ENCODE measurements at places on chromosomes 16 and 17.

DNA sequence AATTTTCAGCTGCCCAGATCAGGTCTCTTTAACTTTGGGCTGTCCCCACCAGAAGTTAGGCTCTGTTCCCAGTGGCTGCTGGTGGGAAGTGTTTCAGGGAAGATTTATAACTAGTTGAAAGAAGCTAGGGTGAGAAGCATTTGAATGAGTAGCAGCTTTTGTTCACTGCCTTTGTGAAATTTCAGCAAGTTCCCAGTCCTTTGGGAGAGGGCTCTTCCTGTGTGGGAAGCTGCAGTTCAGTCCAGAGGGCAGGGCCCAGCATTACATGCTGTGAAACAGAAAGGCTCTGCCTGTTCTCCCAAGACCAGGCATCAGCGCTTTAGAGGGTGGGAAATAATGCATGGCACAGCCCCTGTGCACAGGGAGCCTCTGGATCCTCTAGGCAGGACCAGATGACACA lies 17.8 kb downstream of the PROCA1 start:
- no peak for DNase-seq

DNA sequence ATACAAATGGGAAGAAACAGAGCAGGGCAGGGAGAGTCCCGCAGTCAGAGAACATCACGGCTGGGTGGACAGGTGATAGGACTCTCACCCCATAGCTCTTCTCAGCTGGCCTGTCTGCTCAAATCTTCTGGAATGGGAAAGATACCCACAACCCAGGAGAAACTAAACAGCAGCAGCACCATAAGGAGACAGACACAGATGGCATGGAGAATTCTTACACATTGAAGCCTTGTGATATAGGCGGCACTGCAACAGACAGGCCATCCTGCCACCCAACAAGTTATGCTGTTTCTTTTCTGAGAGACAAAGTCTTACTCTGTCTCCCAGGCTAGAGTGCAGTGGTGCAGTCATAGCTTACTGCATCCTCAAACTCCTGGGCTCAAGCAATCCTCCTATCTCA lies 8.6 kb upstream of the ANKRD40CL start:
- no peak for DNase-seq

DNA sequence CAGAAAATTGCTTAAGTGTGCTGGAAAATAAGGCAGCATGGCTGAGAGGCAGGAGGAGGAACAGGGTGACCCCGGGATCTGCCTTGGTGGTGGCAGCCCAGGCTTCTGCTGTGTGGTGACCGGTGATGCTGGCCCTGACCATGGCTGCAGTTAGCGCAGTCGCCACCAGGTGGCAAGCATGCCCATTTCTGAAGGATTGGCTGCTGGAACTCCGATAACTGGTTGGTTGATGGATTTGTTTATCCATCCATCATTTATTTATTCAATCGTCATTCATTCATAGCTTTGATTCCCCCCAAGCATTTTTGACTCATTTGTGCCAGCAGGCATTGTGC lies 29.1 kb upstream of the ITGA3 start:
- DNase-seq: peak; percentile 73

GRCh38 chr17:33583518-33584417 lies 290.7 kb upstream of the ASIC2 start:
- DNase-seq: no peak

DNA sequence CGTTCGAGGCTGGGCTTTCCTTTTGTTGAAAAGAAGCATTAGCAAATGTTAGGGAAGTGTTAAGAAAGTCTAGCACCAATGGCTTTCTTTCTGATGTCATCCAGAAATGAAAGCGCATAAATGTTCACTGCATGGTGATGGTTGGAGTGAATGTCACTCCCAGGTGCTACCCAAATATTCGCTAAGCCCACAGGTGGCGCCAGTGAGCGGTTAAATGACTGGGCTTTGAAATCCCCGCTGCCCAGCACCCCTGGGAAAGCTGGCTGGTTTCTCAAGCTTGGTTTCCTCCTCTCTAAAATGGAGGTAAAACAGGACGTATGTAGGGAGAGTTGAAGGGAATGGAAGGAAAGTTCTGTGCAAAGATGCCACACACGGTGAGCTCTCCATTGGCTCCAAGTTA lies 104.4 kb downstream of the IRX5 start:
- DNase-seq: no peak

- DNase-seq: no peak
These were observed 66.6 kb upstream of the ELAC2 start for GRCh38 chr17:13084420-13084819.

- no peak for DNase-seq
These were observed 254.7 kb upstream of the CDH11 start for GRCh38 chr16:65376601-65377000.

- DNase-seq: no peak
These were observed 3.0 kb upstream of the CD68 start for GRCh38 chr17:7576432-7576937.

GRCh38 chr16:86874141-86874540 lies 295.8 kb downstream of the FOXL1 start:
- DNase-seq: no peak

GRCh38 chr16:50038756-50039529 lies 13.9 kb downstream of the CNEP1R1 start:
- DNase-seq: no peak

DNA sequence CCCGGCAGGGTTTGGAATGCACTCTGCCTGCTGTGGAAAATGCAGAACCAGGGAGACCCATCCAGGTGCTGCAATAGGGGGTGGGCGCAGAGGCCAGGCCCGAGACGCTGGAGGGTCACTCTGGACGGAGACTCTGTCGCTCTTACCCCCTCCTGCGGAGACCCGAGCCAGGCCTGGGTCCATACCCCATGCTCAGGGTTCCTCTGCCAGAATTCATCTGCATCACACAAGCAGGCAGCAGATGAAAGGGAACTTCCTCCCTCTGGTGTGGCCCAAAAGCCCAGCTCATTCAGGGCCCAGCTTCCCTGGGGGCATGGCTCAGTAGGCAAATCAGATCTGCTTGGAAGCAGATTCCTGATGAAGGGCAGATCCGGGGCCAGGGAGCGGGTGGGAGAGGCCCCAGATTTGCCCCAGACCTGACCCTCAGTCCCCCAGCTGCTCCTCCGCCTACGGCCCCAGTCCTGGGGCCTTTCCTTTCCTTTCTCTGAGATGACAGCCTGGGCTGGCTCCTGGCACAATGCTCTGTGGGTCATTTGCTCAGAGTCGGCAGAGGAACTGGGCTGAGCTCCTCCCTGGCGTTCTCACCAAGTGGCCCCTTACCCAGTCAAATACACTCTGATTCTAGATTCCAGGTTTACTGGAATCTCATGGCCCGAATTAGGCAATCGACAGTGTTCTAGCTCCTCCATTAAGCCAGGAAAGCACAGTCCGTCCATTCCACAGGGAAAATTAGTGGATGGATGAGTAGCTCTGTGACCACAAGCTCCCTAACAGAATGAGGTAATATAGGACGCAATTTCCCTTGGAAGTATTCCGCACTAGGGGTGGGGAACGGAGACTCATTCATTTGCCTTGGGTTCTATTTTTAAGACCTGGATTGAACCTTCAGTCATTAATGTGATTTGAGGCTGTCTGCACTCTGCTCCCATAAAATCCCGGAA lies 19.1 kb upstream of the RASD1 start:
- no peak for DNase-seq

DNA sequence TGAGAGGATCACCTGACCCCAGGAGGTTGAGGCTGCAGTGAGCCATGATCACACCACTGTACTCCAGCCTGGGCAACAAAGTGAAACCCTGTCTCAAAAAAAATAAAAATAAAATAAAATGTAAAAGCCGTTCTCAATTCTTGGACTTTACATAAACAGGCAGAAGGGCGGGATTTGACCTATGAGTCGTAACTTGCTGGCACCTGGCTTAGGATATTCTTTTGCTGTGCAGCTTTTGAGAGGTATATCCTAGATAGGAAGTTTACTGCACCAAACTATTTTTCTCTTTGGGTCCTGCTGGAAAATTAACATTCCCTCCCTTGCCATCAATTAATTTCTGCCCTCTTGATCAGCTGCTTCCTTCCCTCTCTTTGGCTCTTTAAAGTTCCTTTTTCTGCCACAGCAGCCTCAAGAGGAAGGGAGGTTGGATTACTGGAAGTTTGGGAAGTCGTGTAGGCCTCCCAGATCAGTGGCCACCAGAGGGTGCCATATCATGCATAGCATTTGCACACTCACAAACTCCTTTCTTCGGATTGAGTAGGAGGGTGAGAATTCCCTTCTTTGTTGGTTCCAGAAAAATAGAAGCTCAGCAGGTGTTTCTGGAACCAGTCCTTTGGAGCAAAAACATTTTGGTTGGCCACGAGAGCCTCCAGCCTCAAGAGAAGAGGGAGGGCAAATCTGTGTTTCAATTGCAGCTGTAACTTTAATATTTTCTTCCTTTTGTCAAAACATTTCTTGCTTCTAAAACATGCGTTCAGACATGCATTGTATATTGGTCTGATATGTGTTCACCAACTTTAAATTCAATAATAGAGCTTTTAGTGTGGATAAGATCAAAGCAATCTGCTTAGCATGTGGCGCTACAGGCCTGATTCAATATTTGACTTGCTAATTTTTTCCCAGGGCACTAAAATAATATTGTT lies 147.3 kb downstream of the CCDC182 start:
- DNase-seq: peak; percentile 80

GRCh38 chr16:3479654-3480216 lies 15.6 kb downstream of the C16orf90 start:
- no peak for DNase-seq

- peak; percentile 91 for DNase-seq
These were observed at the start of gene E2F4 for GRCh38 chr16:67191995-67192681. Gene E2F4, plus strand, starts transcription at chr16:67192155. Its CDS starts 73 bp downstream, at chr16:67192228.

- DNase-seq: no peak
These were observed 117.4 kb downstream of the MYO1D start for GRCh38 chr17:32759476-32759875.

DNA sequence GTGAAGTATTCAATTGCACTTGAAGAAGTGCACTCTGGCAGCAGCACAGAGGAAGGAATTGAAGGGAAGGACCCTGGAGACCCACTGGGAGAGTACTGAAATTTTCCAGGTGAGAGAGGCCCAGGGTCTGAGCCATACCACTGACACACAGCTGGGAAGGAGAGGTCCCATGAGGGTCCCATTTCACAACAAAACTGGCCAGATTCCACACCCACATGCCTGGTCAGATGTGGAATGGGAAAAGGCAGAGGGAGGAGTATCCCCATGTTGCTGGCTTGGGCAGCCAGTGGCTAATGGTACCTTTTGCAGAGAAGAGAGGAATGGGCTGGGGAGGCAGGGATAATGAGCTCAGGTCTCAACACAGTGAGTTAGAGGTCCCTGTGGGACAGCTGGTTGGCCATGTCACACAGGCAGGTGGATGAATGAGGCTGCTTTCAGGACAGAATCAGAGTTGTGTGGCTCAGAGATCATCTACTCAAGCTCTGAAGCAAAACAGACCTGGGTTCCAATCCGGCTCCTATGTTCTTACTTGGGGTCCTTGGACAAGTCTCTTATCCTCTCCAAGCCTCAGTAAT lies 26.2 kb upstream of the NGFR start:
- DNase-seq: no peak

DNA sequence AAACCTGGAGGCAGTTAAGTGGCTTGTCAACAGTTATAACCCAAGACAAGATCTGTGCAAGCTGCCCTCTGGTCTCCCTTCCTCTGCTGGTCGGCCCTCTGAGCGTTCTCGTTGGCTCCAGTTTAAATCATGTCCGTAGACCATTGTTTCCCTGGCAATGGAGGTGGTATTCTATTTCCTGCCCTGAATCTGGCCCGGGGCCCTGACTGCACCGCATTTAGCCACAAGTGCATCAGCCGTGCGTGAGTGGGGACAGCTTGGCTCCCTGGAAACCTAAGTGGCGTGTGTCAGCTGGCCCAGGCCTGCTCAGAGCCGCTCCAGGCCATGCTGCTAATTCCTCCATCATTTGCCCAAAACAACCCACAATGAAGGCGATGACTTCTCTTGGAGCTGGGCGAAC lies 15.0 kb upstream of the MYLK3 start:
- DNase-seq: no peak

DNA sequence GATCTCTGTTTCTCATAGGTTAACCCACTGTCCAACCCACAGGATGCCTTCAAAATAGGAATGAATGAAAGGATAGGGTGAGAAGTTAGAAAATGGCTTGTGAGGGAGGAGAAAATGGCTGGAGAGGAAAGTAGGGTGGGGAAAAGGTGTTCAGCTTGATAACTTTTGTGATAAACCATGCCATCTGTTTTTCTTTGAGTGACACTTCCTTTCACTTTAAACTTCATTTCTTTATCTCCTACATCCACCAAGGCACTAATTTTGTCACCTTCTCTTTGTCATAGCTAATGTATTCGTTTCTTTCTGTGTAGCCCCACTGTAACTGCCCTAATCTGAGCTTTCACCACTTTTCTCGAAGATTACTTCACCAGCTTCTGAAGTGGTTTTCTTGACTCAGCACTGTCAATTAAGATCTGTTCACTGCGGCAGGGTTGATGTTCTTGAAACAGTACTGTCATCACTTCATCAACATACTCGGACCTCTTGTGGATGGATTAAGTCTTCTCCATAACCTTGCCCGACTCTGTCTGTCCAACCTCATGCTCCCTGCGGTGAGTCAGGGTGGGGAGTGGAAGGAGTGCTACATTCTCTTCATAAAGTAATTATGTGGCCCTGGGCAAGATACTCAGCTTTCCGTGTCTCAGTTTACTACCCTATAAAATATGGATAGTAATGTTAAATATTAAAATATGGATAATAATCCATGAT lies 5.5 kb upstream of the KRT10 start:
- DNase-seq: no peak

DNA sequence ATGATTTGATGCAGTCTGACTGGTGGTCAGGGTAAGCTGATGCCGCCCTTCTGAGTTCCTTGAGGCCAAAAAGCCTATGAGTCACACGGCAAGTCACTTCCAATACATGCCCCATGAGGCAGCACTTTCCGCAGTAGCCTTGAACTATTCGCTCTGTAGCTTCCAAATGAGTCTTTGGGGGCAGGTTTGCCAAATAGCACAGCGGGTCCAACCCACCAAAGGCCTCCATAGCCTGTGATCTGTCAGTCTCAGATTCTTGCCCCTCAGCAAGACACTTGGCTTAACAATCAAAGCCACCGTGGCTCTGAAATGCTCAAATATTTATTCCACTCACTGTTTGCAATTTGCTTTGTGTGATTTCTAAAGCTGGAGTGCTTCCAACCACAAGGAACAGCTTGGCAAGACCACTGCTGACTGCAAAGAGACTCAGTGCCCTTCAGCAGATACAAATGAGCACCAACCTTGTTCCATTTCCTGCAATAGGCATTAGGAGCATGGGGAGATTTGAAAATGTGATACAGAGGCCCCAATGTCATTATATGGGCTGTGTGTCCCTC lies 45.4 kb downstream of the CLEC19A start:
- DNase-seq: no peak

Data from renal pelvis (tissue), 12 donors.